Iris pigment epithelial cell (primary cell): ENCODE measurements at places on chromosomes 1 and 21.

DNA sequence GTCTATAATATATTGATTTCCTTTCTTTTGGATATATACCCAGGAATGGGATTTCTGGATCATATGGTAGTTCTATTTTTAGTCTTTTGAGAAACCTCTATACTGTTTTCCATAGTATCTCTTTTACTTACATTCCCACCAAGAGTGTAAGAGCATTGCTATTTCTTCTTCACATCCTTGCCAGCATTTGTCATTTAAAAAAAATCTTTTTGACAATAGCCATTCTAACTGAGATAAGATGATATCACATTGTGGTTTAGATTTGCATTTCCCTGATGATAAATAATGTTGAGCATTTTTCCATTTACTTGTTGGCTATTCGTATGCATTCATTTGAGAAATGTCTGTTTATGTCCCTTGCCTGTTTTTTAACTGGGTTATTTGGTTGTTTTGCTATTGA, 467.4 kb downstream of the COL11A1 start:
- no peak for DNase-seq

GRCh38 chr1:156632355-156632754, 9.6 kb upstream of the BCAN start:
- no peak for DNase-seq

DNA sequence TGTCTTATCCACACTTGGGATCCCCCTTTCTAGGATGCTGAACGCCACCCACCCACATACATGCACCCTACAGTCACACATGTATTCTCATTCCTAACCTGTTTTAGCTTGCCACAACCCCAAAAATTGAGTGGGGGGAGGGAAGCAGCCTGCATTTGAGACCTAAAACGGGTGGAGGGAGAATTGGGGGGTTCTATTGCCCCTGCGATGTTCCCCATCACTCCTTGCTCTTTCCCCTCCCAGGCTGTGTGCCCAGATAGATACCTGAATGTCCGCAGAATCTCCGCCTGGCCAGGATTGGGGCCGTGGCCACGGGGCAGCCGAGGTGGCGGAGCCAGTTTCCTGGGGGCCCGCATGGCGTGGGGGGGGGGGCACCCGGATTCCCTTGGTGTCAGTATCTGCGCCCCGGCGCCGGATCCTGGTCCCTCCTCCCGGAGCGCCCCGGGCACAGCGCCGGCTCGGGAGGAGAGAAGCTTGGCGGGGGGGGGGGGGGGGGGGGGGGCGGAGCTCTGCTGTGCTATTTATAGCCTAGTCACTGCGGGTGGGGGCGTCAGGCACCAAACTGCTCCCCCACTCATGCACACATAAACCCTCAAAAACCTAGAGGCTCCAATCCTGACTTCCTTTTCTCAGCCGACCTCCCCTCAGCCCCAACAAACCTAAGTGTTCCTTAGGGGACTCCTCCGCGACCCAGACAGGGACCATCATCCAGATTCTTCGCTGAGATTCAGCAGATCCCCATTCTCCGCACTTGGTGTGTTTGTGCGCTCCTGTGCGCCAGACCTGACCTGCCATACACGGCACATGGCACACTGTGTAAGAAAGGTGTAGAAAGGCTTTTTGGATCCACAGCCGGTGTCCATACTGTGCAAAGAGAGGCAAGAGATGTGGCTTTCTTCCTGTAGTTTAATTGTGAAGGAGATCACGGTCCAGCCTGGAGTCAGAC, 1.9 kb downstream of the ANKRD34A start:
- DNase-seq = no peak

GRCh38 chr1:16082283-16083038, 9.0 kb upstream of the FAM131C start:
- DNase-seq = peak; percentile 38

DNA sequence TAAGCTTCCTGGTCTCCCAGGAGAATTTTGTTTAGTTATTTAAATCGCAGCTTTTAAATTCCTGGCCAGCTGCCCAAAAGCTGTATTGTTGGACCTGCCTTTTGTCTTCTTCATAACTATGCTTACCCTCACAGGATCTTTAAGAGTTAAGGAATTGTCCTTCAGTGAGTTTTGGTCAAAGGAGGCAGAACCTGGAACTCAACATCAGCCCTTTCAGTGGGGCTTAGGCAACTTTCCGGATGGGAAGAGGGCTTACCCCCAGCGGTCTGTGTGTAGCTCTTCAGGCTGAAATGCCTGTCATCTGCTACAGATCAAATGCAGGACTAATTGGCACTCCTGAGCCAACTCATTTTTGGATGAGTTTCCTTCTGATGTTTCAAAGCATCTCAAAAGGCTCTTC, 402.6 kb downstream of the SIPA1L2 start:
- DNase-seq = peak; percentile 5

DNA sequence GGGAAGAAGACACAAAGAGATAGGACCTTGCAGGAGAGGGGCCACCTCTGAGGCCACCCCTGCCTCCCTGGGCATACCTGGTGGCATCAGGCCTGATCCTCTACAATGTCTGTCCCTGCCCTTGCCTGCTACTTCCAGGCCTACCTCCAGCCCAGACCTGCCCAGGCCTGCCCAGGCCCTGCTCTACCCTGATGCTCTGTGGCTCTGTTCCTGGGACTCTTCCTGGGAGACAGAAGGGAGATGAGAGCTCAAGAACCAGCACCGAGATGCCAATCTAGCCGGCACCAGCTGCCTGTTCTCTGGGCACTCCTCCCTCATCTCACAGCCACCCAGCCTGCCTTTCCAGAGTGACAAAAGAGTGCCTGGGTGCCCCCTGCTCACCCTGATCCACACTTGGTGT, 2.7 kb downstream of the CELF3 start:
- no peak for DNase-seq

- no peak for DNase-seq
These were observed 33.3 kb upstream of the CD1D start for GRCh38 chr1:158147401-158147800.

DNA sequence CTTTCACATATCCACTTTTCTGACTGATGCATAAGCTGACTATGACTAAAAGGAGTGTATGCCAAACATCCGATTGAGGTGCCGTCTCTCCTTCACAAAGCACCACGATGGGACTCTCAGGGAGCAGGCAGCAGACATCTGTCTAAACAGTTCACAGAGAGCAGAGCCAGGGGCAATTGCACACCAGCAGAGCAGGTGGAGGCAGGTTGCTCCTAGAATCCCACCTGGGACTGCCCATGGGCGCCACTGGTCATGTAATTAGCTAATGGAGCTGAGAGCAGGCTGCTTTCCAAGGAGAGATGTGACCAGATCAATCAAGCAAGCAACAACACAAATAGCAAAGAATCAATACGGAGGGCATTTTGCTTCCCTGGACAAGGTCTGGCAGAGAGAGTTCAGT, 30.5 kb upstream of the COA6 start:
- no peak for DNase-seq

- DNase-seq = no peak
These were observed 37.6 kb downstream of the DHCR24 start for GRCh38 chr1:54849219-54850068.

DNA sequence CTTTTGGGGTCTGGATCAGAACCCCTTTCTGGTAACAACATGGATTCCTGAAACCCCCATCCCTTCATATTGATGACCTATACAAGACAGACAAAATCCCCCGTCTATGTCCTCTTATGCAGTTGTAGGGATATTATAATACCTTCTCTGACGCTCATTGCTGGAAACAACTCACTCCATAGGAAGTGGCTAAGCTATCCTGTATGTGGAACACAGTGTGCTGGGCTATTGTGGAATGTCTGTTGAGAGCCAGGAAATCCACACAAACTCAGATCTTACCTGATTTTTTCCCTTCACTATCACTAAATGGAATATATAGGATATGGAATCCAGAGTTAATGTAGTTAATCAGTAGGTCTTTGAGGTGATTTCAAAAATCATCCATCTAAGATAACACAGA, 17.7 kb upstream of the PIK3R3 start:
- DNase-seq = peak; percentile 65

- no peak for DNase-seq
These were observed 7.0 kb downstream of the NFIA start for GRCh38 chr1:61089338-61089737.

- peak; percentile 42 for DNase-seq
These were observed 141.3 kb downstream of the ROR1 start for GRCh38 chr1:63915121-63915520.

- no peak for DNase-seq
These were observed 64.1 kb downstream of the BACE2 start for GRCh38 chr21:41232013-41232412.

DNA sequence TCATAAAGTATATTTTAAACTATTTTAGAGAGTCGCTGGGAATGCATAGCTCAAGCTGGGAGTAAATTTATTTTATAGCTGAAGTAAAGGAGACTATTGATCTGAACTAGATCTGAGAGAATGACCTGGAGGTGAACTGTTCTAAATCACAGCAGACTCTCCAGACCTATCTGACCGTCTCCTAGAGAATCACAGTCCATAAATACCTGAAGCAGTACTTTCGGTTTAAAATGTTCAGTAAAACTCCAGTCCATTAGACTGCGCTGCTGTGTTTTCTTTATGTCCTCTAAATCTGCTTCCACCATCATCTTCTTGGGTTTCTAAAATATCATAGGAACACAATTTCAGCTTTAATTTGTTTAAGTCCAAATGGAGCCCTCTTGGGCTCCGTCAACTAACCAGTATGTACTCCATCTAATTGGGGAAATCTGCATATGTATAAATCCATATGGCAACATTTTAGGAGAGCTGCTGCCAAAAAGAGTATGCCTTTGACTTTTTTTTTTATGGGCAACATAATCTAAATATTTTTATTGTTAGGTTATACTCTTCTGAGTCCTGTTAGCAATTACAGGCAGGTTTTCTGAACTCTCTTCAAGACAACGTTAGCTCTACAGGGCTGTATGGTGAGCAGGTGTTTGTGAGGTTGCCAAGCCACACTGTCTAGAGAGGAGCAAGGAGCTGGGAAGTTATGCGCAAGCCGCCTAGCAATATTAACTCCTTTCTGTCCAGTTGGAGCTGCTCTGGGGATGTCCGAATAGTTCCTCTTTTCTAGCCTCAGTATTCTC, 111.2 kb downstream of the SPAG17 start:
- DNase-seq = no peak

DNA sequence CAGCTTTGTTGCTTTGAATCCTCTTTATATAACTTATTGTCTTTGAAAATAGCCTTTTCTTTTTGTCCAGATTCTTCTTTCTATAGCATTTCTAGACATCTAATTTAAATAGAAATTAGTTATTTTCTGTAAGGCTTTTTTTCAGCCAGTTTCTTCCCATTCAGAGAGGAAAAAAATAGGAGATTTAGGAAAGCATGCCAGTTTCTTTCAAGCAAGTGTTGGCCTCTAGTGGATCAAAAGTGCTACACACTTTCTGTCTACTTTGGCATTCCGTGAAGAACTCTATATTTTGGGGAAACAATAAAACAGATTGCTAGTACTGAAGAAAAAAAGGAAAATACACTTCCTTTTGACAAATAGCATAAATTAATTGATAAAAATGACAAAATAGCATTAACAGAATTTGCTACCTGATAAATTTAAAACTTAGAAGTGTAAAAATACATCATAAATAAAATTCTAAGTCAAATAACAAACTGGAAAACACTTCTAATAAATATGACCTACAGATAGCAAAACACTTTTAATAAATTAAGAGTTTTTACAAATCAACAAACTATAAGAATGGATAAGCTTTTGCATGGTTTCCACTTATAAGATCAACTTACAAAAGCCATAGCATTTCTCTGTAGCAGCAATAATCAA, 13.1 kb upstream of the EXO1 start:
- DNase-seq = peak; percentile 76

DNA sequence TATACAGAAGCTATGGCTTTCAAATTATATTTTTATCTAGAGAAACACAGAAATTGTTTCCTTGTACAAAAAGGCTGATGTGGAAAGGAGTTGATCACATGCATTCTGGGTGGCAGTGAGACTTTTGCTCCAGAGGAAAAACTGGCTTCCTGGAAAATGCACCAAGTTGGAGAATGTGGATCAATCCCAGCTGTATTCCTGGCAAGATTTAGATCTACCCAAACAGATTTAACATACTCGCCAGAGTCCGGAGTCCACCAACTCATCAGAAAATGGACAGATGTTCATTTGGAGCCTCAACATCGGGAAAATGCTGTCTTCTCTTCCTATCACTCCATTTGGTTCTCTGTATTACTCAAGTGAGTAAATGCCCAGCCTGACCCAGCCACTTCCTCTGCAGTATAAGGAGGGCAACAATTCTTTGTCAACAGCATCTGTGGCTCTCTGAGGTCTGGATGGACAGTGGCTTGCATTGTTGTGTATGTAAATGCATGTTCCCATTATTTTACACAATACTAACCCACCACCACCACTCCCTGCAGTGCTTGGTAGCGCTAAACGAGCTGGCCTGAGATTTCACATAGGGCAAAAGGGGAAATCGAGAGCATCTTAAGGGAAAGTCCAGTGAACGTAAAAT, 226.2 kb upstream of the IRF2BP2 start:
- no peak for DNase-seq

GRCh38 chr1:165371588-165372225, 15.2 kb upstream of the LMX1A start:
- no peak for DNase-seq
